ENCODE measurements at places on chromosomes 2 and 18.

GRCh38 chr18:38421872-38422615 lies 856.4 kb upstream of the CELF4 start:
- no peak for DNase-seq

DNA sequence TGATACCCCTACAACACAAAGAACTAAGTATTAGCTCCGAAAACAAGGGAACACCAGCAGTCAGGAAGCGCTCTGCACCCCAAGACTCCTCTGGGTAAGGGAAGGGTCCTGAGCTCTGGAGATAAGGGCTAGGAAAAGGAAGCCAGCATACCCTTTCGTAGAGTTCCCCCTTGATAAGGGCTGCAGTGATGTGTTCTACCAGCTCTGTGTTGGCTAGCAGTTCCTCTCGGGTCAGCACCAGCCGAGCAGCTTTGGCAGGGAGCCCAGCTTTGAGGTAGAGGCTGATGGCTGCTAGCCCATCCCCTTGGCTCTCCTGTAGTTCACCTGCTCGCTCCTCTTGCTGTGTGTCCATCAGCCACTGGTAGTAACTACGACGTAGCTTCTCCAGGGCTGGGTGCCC lies 18.9 kb downstream of the KRTCAP3 start:
- DNase-seq: no peak

- no peak for DNase-seq
These were observed 46.6 kb downstream of the HDAC4 start for GRCh38 chr2:239354132-239354790.

DNA sequence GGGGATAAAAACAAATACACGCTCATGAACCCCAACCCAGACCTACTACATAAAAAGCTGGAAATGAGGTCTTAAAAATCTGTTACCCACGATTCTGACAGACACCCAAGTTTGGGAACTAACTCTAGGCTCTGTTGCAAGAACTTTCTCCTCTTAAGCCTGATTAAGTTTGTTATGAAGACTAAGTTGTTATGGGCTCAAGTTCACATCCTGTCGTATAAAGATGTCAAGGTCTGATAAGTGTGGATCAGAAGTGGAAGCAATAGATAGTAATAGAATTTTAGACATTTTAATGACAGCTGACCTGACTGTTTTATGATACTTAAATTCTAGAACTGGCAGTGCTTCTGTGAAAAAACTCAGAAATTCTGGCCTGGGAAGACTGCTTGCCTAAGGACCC lies 43.2 kb downstream of the LPIN2 start:
- no peak for DNase-seq

DNA sequence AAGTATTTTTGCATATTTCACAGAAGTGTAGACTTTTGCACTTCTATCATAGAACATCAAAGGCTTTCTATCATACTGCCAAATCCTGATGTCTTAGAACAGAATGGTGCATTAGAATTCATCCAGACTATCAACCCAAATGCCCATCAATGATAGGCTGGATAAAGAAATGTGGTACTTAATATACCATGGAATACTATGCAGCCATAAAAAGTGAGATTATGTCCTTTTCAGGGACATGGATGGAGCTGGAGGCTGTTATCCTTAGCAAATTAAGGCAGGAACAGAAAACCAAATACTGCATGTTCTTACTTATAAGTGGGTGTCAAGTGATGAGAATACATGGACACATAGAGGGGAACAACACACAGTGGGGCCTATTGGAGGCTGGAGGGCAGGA lies 150.2 kb downstream of the PHLPP1 start:
- no peak for DNase-seq

DNA sequence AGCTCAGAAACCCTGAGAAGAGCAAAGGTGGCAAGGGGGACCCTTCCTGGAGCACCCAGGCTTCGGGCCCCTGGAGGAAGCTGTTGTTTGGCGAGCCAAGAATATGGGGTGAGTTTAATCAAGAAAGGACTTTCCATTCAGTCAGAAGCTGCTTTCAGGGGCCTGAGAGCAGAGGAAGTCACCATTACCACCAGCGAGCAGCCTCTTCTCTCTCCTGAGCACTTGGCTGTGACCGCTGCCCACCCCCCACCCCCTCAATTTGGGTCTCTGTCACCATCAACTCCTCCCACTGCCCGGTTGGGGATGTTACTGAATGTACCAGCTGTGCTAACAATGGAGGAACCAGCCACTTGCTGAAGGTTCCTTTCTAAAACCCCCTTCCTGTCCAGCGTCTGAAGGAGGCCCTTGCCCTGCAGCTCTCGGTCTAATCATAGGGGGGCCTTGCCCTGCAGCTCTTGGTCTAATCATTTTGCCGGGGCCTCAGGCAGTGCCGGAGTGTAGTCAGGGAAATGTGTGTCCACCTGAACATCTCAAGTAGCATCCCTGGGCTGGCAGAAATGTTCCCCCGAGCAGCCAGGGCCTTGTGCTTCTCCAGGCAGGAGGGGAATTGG lies 943 bp downstream of the INPP5D start:
- DNase-seq: no peak

GRCh38 chr2:61928826-61929461 lies 23.5 kb downstream of the COMMD1 start:
- DNase-seq: no peak
